ENCODE measurements at places on chromosomes 5 and 9.

DNA sequence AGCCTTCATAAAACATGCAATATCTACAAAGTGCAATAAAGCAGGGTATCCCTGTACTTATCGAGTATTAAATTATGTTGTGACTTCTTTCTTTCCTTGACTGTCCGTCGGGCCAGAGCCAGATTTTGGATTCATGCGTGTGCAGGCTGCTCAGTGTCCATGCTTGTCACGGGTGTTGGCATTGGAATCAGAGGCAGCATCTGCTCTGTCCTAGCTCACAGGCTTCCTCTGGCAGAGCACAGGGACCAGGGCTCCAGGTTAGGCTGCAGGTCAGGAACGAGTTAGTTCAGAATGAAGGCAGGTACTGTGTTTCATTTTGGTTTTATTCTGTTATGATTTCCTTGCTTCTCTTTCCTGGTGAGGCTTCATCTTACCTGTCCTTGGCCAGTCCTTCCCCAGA is 249.8 kb downstream of the AUH start:
- DNase-seq: no peak

GRCh38 chr5:82111191-82111590 is 139.4 kb downstream of the ATG10 start:
- no peak for DNase-seq

GRCh38 chr5:10454591-10455276 is 13.1 kb downstream of the ROPN1L start:
- DNase-seq: no peak

GRCh38 chr9:19430201-19430760 is 21.5 kb downstream of the ACER2 start:
- DNase-seq: no peak

GRCh38 chr9:132679946-132680625 is 9.8 kb downstream of the GTF3C4 start:
- no peak for DNase-seq

DNA sequence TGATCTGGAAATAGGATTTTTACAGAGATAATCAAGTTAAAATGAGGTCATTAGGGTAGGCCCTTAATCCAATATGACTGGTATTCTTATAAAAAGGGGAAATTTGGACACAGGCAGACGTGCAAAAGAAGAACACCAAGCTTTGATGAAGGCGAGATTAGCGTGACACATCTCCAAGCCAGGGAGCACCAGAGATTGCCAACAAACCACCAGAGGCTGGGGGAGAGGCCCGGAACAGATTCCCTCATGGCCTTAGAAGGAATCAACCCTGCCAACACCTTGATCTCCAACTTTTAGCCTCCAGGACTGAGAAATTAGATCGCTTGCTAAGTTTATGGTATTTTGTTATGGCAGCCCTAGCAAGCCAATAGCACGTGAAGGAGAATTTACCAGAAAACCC is 10.8 kb upstream of the ARSI start:
- DNase-seq: no peak
